ENCODE measurements at places on chromosomes 12 and 14. TPM values are rescaled to one million over a fixed set of nuclear protein-coding genes. Genes with fewer than 3 reads are reported as not detected.
A peak's percentile ranks its signal among the peaks of the same experiment; 100 is the strongest.

DNA sequence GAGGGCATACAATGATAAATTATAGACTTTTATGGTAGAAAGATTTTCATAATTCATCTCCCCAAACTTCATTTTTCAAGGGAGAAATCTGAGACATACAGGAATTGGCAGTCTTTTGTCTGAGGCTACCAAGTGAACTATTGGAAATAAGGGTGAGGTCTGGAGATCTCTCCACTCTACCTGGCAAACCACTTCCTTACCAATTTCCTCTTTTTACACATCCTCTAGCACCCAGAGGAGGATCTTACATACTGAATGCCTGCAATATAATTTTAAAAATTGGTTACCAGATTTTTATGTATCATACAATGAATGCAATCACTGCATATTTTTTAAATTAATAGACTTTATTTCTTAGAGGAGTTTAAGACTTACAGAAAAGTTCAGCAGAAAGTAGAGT is 6.6 kb downstream of the PDE6H start:
- DNase-seq = no peak

GRCh38 chr12:75447691-75448393 is 32.7 kb upstream of the GLIPR1 start:
- no peak for DNase-seq

DNA sequence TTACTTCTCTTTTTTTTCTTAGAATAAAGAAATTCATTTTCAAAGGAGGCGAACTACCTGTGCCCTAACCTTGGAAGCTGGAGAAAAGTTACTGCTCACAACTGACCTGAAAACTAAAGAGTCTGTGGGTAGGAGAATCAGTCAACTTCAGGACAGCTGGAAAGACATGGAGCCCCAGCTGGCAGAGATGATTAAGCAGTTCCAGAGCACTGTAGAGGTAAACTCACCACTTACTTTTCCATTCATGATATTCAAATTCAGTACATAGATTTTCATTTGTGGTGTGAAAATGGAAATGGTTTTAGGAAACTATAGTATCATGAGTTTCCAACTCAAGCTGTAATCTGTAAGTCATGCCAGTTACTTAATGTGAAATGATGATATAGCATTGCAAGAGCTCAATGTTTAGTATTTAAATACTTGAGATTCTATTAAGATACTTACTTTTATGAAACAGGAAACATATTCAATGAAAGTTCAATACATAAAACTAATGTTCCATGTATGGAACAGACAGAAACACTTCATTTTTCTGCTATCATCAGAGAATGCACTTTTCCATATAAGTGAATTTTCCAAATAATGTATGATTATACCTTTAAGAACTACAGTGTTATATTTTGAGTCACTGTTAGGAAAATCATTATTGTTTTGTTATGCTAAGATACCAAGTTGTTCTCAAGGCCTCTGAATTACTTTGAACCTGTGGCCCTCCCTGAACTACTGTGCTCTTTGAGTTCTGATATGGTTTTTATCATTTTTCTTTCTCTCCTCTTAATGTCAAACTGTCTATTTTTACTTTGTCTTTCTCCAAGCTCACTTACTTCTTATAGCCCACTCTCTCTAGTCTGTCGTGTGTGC is 119.0 kb downstream of the ESR2 start:
- no peak for DNase-seq

DNA sequence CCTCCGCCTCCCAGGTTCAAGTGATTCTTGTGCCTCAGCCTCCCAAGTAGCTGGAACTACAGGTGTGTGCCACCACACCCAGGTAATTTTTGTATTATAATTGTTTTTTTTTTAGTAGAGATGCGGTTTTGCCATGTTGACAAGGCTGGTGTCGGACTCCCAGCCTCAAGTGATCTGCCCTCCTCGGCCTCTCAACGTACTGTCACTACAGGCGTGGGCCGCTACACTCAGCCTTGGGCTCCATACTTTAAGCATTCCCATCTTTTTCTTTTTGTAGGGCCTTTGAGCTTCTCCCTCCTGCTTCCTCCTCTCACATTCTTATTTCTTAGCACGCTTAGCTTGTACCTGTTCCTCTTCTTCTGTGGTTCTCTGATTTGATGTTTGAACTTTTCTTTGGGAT is 62.8 kb downstream of the SERPINA3 start:
- DNase-seq = no peak

DNA sequence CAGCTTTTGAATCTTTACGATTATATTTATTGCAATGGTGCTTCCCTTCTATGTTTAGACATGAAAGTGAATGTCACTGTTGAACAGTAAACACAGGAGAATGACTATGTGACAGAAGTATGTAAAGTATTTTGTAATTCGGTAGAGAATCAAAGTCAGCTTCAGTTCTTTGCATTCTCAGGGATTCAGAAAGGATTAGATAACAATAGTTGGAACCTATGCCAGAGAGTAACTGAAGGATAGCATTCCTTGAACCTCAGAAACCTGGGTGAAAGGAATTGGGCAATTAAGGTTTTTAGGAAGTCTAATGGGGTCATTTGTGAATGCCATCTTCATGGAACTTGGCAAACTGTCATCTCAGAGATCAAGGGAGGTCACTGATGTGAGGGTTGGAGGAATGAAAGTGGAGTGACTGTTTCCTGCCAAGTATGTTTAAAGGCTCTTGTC is 305.3 kb upstream of the DDHD1 start:
- DNase-seq = peak; percentile 65

GRCh38 chr14:100841761-100842403 is 16.0 kb downstream of the MEG3 start:
- DNase-seq = no peak

GRCh38 chr12:46452061-46452615 is 79.6 kb upstream of the SLC38A2 start:
- DNase-seq = peak; percentile 49

DNA sequence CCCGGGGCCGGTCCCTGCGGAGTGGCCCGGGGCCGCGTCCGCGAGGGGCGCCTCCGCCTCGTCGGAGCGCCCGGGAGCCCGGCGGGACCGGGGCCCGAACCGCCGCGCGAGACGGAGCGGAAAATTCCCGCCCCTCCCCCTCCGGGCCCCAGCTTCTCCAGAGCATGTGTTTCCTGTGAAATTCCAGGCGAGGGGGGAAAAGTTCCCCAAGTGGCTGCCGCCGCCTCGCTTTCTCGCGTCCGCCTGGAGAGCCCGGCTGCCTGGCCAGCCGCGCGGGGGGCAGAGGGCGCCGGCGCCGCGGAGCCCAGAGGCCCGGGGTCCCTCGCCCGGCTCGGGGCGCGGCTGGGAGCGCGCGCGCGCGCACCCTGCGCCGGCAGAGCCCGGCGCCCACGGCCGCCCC is 904 bp downstream of the CACNA1C start:
- peak; percentile 46 for DNase-seq

DNA sequence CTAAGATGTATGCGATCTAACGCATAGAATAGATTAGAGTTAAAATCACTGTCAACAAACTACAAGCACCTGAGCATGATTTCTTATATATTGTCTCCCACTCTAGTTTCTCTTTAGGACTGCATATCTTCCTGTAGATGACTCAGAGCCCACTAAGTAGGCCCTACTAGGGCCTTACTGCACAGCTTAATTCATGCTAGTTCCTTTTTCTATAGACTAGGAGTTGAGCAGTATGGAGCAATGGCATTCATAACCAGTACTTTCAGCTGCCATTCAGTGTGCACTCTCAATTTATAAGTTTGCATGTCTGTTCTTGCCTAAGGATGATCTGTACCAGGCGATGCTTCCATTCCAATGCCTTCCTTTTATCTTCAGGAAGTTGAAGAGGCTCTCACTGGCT is 103.5 kb downstream of the METTL25 start:
- DNase-seq = no peak

DNA sequence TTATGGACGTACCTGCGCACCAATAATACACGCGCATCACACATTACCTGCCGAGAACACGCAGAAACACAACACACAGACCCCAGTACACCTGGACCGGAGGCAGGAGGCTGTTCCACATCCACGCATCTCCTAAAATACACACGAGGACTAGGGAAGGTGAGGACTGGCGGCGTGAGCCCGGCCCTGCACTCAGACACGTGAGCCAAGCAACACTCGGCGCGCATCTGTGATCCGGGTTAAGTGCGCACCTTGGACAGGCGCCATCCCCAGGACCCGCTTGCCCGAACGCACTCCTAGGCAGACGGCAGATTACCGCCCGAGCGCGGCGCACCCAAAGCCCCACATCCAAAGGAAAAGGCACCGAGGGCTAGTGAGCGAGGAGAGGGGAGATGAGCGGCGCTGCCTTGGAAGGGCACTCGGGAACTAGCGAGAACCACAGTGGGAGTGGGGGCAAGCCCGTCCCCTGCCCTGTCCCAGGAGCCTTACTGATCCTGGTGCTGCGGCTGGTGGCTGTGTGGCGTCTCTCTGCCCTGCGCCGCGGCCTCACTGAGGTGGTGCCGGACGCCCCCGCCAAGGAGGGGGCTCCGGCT is 417 bp downstream of the GLS2 start:
- no peak for DNase-seq

GRCh38 chr14:34081576-34082136 is 130.8 kb upstream of the EGLN3 start:
- DNase-seq = peak; percentile 58

- no peak for DNase-seq
These were observed 231.6 kb upstream of the KRR1 start for GRCh38 chr12:75742961-75743360.

DNA sequence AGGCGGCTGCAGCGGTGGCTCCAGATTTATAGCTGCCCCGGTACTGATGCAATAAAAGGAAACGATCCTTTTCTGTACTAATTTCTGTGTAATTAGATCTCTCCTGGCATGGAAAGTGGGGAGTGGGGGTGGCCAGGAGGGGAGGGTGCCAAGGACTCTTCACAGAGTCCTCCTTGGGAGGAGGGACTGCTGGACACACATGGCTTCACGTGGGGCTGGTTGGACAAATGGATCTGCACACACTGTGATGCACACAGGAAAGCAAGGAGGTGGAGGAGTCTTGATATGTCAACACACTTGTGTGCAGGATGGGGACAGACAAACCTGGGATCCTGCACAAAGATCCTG is 23.8 kb upstream of the ATP5MC2 start:
- DNase-seq = no peak

DNA sequence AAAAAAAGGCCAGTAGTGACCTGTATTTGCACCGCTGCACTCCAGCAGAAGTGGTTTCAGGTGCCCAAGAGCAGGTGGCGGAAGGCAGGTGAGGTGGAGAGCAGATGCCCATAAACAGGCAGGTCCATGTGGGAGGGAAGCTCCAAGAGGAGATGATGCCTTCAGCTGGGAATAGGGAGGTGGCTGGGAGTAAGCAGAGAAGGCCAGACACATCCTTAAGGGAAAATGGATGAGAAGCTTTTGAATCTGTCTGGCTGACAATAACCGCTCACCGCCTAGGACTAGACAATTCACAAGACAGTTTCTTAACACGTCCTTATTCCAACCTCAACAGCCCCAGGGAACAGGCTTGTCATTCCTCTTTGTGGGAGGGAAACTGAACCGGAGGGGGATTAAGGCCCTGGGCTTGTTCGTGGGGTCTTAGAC is 43.9 kb upstream of the PLEKHG6 start:
- no peak for DNase-seq

DNA sequence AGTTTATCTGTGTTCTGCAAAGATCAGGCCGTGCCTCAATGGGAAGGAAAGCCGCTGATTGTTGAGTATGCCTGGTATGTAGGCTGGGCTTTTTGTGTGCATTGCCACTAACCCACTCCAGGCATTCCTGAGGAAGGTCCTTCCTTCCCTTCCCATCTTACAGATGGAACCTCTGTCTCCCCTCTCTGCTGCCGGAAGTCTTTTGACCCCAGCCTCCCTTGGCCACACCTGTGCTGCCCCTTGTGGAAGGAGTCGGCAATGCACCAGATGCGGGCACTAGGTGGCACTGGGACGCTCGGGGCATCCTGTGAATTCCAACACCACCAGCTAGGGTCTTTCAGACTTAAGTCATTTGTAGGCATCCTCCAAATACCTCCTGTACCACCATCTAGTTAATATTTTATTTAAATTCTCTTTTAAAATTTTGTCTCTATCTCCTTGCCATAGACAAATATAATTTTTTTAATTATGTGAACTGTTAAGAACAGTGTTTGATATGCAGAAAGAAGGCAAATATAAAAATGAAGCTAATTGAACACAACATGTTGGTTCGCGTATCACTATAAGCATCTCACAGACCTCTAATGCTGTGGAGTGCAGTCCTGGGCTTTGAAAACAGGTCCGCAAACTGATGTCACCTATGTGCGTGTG is 99.6 kb downstream of the RIN3 start:
- DNase-seq = no peak

DNA sequence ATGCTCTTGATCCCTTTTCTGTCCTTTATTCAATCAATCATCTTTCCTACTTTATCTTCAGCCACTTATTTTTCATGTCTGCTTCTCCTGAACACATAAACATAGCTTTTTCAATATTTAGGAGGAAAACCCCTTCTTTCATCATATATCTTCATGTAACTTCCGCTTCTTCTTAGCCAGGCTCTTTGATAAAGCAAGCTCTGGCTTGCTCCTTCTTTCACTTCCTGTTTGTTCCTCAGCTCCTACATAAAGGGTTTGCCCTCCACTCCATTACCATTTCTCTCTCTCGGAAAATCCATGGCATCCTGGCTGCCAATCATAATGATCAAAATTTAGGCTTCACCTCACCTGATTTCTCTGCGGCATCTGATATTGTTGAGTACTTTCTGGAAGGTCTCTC is 33.7 kb upstream of the HELB start:
- DNase-seq = no peak

GRCh38 chr14:81042438-81042837 is 87.0 kb downstream of the TSHR start:
- DNase-seq = no peak

DNA sequence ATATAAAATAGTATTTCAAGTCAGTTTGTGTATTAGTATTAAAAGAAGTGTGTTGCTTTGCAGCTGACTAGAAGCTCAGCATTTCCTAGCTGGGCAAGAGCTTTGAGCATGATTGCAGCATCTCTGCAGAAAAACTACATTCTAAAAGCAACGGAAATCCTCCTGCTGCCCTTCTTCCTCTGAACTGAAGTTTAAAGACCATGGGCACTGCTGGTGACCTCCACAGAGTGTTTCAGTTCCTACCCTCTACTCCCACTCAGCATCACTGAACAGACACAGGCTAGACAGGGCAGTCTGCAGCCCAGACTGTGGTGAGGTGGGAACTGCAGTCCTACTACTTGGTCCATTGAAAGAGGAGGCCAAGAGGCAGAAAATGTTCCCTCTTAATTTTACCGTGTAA is 59.0 kb downstream of the FAR2 start:
- no peak for DNase-seq

Gene METTL17
- 52.9 TPM for total RNA-seq

Gene TIGAR
- total RNA-seq = 5.9 TPM

Gene TPCN1
- 38.6 TPM for total RNA-seq

Gene IFI27L1
- 8.9 TPM for total RNA-seq

Gene KRT85
- total RNA-seq = not detected

Gene GPRC5A
- total RNA-seq = 4.7 TPM

Gene COPZ1
- total RNA-seq = 177 TPM

Gene PLBD1
- 0.78 TPM for total RNA-seq

Gene JPH4
- not detected for total RNA-seq

Gene OR4K2
- not detected for total RNA-seq

Gene DCN
- 10.3 TPM for total RNA-seq

Gene KRT75
- total RNA-seq = not detected
